ENCODE measurements at places on chromosomes 6 and 20.

DNA sequence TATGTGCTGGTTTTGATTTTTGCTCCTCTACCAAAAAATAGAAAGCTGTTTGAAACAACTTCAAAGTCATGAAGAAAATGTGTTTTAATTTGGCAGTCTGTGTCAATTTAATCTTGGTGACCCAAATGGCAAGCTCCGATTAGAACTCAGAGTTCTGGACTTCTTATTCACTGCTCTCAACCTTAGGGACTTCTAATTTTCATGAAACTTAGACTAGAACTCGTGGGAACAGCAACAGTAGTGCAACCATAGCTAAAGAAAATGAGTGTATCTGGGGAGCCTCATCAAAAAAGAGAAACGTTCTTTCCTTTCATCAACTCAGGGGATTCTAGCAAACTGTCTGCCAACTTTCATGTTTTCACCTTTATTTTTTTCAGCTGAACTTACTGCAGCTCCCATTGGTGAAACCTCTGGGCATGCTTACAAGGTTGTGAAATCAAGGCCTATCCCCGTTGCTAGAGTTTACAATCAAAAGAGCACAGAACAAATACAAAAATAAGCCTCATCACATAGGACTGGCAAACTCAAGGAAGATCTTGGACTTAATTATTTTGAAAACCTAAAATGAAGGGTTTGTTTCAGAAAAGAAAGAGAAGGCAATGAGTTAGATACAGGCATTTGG, 114.0 kb upstream of the HSF2 start:
- DNase-seq = no peak

DNA sequence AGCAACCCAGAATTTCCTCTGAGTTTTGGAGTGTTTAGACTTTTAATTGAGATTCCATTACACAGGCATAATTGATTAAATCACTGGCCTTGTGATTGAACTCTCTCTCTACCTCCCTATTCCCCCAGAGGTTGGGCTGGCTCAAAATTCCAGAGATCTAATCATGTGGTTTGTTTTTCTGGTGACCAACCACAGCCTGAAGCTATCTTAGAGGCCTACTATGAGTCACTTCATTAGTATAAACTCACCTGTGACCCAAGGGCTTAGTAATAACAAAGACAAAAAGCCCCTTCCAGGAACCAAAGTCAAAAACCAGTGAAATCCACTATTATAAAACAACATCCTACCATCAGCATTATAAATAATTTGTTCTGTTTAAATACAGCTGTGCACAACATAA, 992.5 kb upstream of the CITED2 start:
- no peak for DNase-seq

DNA sequence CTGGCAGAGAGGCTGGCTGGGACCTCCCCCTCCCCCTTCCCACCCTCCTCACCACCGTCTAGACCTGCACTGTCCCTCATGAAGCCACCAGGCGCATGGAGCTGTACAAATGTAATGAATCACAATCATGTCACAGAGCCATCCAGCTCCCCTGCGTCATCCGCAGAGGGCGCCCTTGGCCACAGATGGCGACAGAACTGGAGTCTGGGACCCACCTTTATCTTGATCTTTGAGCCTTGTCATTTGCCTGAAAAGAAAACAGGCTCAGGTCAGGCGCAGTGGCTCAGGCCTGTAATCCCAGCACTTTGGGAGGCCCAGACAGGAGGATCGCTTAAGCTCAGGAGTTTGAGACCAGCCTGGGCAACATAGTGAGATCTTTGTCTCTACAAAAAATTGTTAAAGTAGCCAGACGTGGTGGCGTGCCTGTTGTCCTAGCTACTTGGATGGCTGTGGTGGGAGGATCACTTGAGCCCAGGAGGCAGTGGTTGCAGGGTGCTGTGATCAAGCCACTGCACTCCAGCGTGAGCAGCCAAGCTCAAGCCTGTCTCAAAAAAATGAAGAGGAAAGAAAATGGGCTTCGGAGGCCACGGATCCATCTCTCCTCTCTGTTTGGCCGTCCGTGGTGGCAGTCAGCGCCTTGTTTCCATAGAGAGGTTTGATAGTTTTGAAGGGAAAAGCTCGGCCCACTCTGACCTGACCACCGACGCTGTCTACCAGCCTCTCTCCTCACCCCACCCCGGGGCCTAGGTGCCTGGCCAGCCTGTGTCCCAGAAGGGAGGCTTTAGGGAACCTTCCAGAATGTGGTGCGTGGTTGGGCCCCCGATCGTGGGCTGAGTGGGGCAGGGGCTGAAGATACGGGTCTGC, 6.2 kb downstream of the COL9A3 start:
- DNase-seq = no peak

DNA sequence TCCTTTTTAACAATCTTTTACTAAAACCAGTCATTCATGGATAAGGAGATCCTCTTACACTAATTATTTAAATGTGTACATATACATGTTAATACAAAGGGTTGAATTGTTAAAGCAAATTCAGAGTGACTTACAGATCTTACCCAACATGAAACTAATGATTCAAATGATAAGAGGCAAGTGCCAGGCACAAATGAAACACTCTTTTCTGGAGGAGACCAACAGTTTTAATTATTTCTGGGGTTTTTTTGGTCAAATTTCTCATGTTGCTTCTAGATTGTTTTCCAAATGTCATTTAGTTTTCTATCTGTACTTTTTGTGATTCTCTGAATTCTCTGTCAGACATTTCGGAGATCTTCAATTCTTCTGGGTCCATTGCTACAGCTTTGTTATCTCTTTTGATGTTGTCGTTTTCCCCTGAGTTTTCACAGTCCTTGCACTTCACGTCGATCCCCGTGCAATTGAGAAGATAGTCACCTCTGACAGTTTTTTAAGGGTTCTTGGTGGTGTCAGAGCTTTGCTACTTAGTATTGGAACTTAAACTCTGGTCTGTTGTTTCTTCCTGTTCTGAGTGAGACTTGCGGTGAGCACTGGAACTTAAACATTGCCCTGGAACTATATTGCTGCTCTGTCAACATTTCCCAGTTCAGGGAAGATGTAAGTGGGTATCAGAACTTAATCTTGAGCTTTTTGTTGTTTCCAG, 23.2 kb downstream of the MAS1 start:
- no peak for DNase-seq

DNA sequence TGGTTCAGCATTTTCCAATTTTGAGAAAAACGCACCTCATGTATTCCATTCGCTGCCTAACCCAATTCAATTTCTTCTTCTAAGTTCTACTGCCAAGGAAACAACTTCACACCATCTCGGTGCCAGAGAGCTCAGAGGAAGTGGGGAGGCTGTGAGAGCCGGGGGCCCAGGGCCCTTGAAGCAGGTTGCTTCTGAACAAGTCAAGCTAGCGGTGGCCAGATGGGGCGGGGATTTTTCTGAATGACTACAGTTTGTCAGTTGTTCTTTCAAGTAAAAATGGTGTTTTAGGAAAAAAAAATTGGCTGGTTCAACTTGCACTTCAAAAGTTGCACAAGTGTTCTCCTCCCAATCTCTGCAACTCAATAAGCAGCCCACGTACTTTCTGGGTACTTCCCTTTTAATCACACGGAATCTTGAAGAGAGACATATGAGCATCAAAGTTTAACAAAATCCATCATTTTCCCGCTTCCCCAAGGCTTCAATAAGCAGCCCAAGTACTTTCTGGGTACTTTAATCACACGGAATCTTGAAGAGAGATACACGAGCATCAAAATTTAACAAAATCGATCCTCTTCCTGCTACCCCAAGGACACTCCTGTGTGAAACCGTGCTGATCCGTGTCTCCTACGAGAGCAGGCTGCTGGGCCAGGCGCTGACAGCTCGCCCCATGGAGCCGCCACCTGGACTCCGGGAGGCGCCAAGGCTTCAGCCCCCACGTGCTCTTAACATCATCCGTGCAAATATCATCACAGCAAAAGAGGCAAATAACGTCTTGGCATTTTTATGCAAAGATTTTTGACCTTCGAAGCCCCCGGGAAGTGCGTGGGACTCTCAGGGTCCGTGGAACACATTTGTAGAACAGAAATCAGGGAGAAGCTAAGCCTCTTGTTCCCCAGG, 186.7 kb upstream of the PDE10A start:
- DNase-seq = no peak

- no peak for DNase-seq
These were observed 11.0 kb downstream of the ATP9A start for GRCh38 chr20:51757226-51757625.

DNA sequence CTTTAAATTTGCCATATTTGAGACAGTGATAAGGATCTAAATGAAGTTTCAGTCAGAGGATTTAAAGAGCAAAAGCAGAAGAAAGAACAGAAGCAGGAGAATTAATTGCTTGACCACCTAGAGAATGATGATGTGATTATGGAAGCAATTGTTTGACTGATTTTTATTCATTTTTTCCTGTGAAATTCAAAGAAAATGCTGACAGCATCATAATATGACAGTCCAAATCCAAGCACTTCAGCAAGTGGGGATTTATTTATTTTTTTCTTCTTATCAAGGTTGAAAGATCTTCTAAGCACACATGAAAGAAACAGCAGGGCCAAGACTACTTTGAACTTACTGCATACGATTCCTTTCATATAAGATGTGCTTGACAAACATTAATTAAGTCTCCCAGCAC, 125.2 kb downstream of the BMP2 start:
- no peak for DNase-seq

- no peak for DNase-seq
These were observed 55.1 kb downstream of the CHD6 start for GRCh38 chr20:41563087-41563486.

DNA sequence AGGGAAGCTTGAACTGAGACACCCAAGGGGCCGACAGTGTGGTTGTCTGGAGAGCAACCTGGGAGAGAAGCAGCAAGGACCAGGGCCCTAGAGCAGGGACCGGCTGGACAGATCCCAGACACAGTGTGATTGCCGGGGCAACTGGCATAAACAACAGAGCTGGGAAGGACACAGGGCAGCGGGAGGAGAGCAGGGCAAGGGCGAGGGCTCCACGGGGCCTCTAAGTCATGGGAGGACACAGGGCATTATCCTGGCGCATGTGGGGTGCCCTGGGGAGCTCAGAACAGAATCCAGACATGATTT, 31.1 kb upstream of the CCR6 start:
- DNase-seq = no peak

GRCh38 chr20:46178891-46179290, 60.8 kb downstream of the CD40 start:
- no peak for DNase-seq

DNA sequence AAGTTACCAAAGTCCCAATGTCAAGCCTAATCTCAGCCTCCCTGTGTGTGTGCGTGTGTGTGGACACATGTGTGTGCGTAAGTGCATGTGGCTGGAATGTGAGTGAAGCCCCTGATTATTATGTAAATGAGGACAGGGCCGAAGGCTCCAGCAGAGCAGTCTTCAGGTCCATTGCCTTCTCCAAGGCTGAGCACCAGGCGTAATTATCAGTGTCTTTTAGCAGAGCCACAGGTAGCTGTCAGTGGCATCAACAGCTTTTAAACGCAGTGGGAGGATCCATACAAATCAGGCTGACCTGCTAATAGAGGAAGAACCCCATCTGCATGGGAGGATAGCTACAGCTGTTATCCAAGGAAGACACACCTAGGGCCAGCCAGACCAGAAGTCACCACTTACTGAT, 324.3 kb upstream of the MOCS1 start:
- DNase-seq = no peak

- no peak for DNase-seq
These were observed 74.1 kb upstream of the HDDC2 start for GRCh38 chr6:125375821-125376220.

DNA sequence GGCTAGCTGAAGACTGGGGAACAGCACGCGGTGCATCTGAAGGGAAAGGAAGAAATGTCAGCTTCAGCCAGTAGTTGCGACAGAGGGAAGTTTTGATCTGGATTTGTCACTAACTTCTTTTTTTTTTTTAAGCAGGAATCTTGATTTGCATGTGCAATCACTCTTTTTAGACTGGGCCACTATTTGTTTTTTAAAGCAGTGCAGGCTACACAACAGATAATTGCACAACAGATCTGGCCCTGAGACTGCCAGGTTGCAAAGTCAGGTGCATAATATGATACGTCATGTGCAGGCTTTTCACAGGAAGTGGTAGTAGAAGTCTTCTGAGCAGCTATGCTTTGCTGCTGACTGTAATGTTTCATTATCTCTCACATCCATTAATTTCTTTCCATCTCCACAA, 13.5 kb downstream of the PFDN4 start:
- DNase-seq = no peak

- peak; percentile 24 for DNase-seq
These were observed 150.5 kb upstream of the PRSS16 start for GRCh38 chr6:27096834-27097511.

DNA sequence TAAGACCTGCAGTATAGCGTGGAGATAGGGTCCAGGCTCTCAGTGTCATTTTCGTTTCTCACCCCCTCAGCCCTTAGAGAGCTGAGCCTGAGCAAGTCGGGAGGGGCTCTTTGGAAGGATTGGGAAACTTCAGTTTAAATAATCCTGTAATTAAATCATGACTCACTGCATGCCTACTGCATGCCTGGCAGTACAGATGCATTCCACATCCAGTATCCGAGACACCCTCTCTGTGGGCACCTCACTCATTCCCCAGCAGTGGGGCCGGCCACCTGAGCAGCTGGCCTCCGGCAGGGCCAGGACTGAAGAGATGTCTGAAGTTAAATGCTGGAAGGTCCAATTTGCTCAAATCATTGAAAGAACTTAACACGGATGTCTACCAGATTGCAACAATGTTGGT, 316.6 kb downstream of the THBS2 start:
- DNase-seq = no peak

GRCh38 chr6:110547266-110547964, 71.0 kb upstream of the SLC22A16 start:
- DNase-seq = no peak

DNA sequence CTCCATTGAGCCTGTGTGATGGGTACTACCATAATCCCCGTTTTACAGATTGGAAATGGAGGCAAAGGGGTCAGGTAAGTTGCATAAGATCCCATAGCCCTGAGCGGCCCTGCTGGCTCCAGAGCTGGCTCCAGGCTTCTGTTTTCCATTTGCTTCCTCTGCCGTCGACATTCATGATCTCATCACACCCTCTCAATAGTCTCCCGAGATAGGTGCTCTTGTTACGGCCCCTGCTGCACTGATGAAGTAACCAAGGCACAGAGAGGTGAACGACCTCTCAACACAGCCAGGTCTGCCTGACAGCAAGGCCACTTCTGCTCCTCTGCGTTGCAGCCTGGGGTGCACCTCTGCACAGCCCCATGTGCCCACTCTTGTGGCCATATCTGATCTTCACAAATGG, 16.9 kb downstream of the CDH22 start:
- no peak for DNase-seq

- DNase-seq = peak; percentile 39
These were observed 117.5 kb upstream of the ID4 start for GRCh38 chr6:19719691-19720128.

DNA sequence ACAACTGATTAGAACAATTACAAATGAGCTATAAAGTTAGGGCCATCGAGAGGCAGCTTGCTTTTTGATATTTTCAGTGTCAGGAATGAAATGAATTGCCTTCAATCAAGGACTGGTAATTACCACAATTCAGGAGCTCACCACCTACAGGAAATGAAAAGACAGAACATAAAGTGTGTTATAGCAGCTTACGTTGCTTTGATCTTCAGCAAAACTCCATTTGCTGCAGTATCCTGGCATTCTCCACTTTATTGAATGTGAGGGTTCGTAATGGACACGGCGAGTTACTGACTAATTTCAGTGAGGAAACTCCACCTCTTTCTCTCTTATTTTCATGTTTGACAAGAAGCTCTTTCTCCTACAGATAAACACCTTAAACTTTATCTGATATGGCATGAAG, 440.0 kb upstream of the HSF2 start:
- DNase-seq = no peak

GRCh38 chr6:144189351-144189750, 39.0 kb downstream of the STX11 start:
- DNase-seq = no peak

All from GM04503 (cell line).